ENCODE measurements at places on chromosomes 6 and 20. TPM values are rescaled to one million over a fixed set of nuclear protein-coding genes. Genes with fewer than 3 reads are reported as not detected.

DNA sequence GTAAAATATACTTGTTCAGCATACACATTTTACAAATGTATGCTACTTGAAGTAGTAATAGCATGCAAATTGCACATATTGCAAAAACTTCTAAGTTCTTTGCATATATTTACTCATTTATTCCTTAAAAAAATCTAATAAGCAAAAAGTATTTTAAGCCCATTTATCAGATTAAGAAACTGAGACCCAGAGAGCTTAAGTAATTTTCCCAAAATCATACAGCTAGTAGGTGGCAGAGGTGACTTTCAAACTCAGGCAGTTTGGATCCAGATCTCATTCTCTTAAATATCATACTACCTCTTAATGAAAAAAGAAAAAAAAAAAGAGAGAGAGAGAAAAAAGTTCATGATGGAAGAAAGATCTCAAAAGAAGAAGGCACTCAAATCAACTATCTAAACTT is 157.9 kb downstream of the RPS12 start:
- no peak for DNase-seq

CRISP2 gene
- total RNA-seq, result not detected

PLA2G7 gene
- 8.4 TPM for total RNA-seq

MCCD1 gene
- not detected for total RNA-seq

EBF4 gene
- 13.2 TPM for total RNA-seq

DNA sequence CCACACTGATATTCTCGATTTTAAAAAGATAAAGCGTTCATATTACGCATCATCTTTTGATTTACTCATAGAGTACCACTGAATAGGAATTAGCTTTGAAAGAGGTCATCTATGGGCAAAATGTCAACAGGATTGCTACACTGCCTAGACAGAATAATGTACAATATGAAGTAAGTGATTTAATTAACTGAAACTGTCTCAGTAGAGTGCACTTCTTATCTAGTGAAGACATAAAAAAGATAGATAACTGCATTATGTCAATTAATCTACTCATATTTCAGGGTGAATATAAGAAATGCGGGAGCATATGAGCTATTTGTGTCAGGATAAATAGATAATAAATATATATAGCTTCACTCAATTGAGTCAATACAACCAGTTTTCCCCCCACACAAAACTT is 723.9 kb downstream of the EYS start:
- no peak for DNase-seq
